Stimulated activated CD8-positive, alpha-beta memory T cell treated with anti-CD3 and anti-CD28 coated beads, Interleukin-7, amount 100 ng/mL, for 24 hours (primary cell): ENCODE measurements at places on chromosomes 2 and 18.

DNA sequence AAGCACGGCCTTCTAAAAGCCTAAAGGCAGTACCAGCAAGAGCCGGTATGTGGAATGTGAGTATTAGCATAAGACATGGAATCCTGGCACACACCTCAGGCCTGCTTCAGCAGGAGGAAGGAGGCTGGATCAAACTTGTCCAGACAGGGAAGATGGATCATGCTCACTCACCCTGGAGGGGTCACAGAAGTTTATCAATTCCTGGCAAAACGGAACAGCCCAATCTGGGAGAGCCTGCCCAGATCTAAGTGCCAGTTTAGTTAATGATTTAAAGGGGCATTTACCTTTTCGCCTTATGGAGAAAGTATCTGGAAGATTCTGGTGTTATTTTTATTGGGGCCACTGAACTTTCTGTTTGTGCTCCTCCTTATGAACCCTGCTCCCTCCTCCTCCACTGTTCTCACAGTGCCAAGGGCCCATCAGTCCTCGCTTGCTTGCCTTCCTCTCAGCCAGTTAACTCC is 58.3 kb upstream of the NFE2L2 start:
- DNase-seq = no peak

GRCh38 chr18:37170984-37171383 is 342.1 kb downstream of the KIAA1328 start:
- DNase-seq = no peak

- DNase-seq = no peak
Observed at GRCh38 chr2:188395903-188396689, 104.4 kb downstream of the GULP1 start.

GRCh38 chr2:200738590-200738989 is 73.1 kb upstream of the BZW1 start:
- no peak for DNase-seq
